ENCODE measurements at places on chromosomes 6 and 20.

DNA sequence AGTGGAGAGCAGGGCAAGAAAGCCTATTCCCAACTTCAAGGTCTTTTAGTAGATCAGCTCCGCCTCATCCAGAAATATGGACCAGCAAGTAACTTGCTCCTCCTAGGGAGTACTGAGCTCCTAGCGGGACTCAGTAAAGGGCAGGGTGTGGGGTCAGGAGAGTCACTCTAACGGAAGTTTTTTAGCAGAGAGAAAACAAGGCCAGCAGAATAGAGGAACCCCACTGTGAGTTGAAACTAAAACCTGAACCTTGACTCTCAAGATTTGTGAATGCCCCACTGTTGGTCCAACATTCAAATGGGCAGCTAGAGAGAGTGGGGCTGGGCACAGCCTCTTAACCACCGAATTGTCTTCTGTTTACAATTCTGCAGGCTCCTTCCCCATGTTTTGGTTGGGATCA, 244.8 kb downstream of the FARS2 start:
- no peak for DNase-seq

- DNase-seq, result no peak
Observed at GRCh38 chr6:134172706-134173365, 120.4 kb upstream of the SLC2A12 start.

DNA sequence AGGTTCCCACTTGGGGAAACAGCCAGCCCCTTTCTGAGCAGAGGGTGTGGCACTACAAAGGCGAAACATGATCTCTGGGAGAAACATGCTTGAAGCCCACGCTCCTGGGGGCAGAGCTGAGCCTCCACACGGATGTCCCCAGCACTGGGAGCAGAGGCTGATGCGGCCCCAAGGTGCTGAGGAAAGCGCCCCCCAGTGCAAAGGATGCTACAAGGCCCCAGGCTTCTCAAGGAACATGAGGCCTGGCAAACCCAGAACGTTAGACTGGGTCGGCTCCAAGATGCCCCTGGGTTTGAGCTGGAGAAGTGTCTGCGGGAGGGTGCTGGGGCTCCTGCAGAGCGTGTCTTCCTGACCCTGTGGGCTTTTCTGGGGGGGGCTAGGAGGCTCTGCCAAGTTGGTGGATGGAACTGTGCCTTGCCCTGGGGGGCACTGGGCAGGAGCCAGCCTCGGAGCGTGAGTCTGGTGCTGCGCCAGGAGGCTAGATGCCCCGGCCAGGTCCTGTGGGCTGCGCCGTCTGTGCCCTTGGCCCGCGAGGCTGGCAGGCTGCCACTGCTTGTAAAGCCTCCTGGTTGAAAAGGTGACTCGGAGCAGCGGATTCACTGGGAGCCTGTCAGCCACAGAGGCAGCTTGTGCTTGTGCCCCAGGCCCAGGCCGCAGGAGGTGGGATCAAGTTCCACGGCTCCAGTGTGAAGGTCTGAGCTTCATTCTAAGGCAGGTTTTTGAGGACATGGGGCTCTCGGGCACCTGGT, 8.1 kb downstream of the SYNJ2 start:
- DNase-seq, result peak; percentile 31

- no peak for DNase-seq
Observed at GRCh38 chr20:58219342-58219700, 9.1 kb downstream of the ANKRD60 start.

GRCh38 chr20:17898548-17898994, 70.0 kb downstream of the SNX5 start:
- DNase-seq, result peak; percentile 77

GRCh38 chr6:31559606-31559957, 12.2 kb downstream of the NFKBIL1 start:
- DNase-seq, result no peak

GRCh38 chr20:16701296-16701695, 28.5 kb upstream of the SNRPB2 start:
- peak; percentile 56 for DNase-seq

DNA sequence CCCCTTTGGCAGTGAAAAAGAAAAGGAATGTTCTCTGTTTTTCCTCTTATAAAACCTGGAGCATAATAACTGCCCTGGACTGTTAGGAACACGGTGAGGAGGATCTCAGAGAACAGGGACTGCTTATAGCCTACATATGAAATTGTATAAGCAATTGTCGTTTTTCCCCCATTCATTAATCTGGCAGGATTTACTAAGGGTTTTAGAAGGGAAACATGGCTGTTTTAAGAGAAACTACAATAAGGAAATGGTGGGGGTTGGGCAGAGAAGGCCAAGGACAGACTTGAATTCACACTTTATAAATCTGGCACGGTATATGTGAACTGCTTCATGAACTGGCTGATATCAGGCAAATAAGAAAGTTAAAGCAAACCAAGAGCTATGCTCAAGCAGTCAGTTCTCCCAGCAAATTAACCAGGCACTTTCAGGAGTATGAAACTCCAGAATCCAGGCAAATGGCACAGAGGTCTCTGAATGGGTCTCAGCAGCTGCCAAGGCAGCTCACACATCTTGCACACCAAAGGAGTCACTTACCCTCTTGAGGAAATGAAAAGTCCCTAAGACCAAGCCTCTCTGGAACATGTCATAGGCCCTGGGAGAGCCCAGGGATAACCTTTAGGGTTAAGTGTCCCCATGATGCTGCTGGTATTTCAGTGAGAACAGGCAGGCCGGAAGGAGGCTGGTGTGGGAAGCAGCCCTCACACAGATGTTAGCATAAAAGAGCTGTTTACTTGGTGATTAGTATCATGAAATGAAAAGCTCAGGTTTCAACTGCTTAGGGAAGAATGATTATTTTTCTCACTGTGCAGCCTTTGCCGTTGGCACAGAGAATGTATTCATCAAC, 260.5 kb upstream of the MARCKS start:
- no peak for DNase-seq

DNA sequence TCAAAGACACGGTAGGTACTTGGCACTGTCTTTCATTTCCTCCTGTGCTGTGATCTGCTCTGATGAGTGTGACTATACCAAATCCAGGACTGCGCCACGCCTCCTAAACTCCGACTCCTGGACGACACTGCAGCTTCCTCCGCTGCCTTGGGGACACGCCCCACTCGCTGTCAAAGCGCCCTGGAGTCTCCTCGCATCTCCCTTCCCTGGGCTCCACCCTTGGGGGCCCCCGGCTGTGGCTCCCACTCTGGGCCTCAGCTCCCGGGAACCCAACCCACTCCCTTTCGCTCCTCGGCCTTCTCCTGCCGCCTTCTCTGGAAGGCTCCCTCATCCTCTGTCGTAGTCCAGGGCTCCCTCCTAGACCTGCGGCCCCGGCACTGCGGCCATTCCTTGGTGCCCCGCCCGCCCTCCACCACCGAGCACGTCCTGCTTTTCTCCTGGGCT, 61.2 kb downstream of the RSPH3 start:
- peak; percentile 43 for DNase-seq

DNA sequence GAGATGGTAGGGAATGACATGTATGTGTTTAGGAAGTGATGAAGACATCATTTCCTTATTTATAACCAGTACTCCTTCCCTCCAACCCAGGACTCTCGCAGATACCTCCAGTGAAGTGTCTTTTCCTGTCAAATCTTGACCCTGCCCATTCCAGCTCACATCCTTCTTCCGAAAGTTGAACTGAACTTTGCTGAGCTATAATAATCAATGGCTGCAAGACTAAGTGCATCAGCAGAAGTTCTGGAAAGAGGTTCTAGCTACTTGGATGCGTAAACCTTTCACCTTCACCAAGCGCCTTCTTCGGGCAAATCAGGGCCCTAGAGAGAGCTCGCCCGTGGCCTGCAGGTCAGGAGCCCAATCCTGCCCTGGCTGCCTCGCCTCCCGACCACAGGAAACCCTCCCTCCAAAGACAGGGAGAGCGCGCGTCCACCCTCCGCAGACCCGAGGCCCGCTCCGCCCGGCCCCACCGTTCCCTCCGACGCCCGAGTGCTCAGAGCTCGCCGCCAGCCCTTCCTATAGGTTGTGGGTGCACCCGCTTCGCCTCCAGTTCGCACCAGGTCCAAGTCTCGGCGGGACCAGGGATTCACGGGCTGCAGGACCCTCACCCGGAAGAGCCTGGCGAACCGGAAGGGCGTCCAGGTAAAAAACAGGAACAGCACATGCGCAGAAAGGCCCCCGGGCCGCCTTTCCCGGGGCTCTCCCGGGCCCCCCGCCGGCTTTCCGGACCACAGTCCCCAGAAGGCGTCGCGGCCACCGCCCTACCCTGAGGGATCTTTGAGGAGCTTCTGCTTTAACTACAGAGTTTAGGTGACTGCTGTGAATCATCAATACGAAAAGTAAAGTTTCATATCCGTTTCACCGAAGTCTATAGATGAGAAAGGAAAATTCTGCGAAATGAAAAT, at the start of gene ZNF334:
Gene ZNF334 (minus strand): TSS at position 617 of the 902 bp plus-strand sequence. CDS start 1,457 bp downstream, outside the sequence.
- DNase-seq, result peak; percentile 48

DNA sequence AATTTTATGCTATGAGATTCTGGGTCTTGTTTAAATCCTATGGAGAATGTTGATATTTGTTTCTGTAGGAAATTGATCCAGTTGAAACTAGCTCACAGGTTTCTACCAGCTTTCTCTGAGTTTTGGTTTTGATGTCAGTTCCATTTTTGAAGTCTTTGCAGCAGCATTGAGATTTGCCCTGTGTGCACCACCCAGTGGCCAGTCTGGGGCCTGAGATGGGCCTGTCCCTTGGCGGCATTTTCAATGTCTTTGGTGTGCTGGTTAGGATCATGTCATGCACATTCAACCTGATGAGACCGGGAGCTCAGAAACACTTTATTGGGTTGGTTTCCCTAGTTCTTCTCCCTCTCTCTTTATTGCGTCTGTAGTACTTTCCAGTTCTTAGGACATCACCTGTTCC, 395.2 kb upstream of the MAP3K7 start:
- no peak for DNase-seq

DNA sequence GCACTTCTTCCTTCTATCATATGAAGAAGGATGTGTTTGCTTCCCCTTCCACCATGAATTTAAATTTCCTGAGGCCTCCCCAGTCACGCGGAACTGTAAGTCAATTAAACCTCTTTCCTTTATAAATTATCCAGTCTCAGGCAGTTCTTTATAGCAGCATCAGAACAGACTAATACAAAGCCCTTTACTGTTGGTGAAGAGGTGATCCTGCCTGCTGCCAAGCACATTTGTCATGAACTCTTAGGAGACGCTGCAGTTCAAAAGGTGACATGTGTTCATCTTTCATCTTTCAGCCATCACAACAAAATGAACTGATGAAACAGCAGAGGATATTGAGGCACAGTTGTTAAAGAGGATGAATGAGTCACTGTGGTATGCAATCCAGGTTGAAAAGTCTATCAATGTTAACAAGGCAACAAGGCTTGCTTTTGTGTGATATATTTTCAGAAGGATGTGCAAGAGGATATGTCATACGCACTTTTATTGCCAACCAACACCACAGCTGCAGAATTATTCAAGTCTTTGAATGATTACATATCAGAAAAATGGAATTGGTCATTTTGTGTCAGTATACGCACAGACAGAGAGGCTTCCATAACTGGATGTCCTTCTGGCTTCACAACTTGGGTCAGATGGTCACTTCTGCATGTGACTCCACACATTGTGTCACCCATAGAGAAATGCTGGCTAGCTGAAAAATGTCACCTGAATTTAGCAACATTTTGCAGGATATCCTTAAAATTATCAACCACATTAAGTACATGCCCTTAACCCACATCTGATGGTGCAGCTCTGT, 52.4 kb upstream of the PLN start:
- DNase-seq, result no peak

- no peak for DNase-seq
Observed at GRCh38 chr20:32611286-32611685, 26.2 kb upstream of the NOL4L start.

DNA sequence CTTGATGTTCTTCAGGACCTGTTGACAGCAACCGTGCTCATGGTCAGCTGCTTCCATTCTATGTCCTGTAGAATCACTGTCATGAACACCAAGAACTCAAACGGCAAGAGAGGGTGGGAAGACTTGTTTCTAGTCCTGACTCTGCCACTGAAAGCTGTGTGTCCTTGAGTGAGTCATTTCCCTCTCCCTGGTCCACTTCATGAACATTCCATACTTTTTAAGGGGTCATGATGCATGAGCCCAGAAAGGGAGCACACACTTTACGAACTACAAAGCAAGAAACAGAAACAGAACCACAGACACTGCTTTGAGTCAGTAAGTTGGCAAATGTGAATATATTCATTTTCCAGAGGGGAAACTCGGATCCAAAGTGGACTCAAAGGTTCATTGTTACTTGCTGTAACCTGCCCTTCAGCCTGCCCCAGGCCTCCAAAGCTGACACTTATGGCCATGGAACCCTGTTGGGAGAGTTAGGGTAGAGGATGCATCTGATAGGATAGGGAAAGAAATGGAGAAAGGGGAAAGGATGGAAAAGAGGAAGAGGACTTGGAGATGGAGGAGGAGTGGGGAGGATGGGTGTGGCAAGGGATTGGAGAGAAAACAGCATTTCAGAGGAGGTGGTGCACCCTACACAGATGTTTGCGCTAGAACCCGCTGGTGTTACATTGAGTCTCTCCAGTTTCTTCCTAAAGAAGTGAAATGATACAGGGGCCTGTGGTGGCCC, 129.8 kb downstream of the FOXO3 start:
- no peak for DNase-seq

- no peak for DNase-seq
Observed at GRCh38 chr6:15389084-15389764, 143.4 kb downstream of the JARID2 start.

- no peak for DNase-seq
Observed at GRCh38 chr20:58374906-58375758, 13.9 kb upstream of the VAPB start.

GRCh38 chr6:157089851-157090250, 233.5 kb downstream of the TMEM242 start:
- no peak for DNase-seq

- DNase-seq, result no peak
Observed at GRCh38 chr6:42104804-42105125, 37.7 kb downstream of the C6orf132 start.

DNA sequence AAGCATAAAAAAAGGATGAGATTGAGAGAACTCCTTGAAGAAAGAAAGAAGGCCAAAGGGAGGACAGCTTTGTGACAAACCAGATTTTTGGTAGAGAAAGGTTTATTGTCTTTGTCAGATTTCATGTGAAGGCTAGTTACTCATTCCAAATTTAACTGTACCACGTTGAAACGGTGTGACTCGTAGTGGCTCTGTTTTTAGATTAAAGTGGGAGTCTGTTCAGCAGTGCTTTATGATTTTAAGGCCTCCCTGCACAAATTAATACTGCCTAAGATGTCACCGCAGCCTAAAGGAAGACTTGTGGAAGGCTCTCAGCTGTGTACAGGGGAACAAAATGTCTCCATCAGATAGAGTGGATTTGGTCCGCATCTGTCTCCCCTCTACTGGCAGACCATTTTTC, 35.9 kb downstream of the CDC40 start:
- no peak for DNase-seq

GRCh38 chr6:133254552-133255228, 13.5 kb downstream of the EYA4 start:
- DNase-seq, result no peak

GRCh38 chr6:32983964-32984621, 15.7 kb downstream of the BRD2 start:
- no peak for DNase-seq

DNA sequence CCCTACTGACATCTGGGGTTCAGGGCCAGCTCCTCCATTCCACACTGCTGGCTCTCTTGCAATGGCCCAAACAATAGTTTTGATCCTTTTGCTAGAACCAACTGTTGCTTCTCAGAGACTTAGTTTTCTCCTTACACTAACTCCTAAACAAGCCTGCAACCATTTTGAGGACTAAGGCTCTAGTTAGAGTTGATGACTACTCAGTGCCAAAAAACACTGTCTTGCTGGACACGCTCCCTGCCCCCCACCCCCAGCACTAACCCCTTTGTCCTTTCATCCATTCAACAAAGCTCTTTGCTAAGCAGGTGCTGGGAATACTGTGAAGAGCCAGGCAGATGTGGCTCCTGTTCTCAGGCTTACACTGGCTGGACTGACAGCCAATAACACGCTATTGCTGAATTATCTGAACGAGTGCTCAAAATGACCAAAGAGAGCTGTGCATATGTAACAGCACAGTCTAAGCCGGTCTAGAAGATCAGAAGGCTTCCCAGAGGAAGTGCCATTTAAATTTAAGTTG, 17.6 kb downstream of the GCLC start:
- DNase-seq, result no peak
